WTC11 (cell line): ENCODE measurements at places on chromosomes 4 and X.

- peak; percentile 39 for DNase-seq
These were observed 677 bp upstream of the CYP4V2 start for GRCh38 chr4:186190581-186191199.

- peak; percentile 68 for DNase-seq
These were observed at the start of gene BEX3 for GRCh38 chrX:103376118-103376978. Gene BEX3 (plus strand): TSS chrX:103376538. CDS start chrX:103377522, 984 bp downstream.

DNA sequence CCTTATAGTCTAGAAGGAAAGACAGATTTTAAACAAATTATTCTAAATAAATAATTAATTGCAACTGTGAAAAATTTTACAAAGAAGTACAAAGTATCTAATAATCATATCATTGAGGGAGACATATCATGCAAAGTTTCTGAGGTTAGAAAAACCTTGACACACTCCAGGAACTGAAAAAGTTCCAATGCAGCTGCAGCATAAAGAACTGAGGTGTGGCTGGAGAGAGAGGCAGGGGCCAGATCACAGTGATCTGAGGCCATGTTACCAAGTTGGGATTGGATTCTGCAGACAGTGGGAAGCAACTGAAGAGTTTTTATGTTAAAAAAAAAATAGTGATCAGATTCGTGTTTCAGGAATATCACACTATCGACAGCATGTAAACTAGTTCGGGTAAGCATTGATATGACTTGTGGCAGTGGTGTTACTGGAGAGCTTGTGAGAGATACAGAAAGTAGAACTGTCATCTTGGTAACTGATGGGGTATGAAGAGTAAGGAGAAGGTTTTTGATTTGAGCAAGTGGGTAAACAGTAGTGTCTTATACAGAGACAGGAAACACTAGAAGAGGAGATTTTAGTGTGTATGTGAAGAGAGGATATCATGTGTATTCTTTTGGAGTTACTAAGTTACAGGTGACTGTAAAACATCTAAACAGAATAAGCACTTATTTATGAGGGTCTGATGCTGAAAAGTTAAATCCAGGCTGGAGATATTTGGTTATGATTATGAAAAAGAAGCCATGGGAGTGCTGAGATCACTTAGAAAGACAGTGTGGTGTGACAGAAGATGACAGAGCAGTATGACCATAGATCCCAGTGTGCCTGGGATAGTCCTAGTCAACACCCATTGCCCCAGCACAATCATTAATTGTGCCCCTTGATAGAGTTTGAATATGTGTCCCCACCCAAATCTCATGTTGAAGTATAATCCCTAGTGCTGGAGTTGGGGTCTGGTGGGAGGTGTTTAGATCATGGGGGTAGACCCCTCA is 15.6 kb upstream of the SPRY1 start:
- DNase-seq: no peak

DNA sequence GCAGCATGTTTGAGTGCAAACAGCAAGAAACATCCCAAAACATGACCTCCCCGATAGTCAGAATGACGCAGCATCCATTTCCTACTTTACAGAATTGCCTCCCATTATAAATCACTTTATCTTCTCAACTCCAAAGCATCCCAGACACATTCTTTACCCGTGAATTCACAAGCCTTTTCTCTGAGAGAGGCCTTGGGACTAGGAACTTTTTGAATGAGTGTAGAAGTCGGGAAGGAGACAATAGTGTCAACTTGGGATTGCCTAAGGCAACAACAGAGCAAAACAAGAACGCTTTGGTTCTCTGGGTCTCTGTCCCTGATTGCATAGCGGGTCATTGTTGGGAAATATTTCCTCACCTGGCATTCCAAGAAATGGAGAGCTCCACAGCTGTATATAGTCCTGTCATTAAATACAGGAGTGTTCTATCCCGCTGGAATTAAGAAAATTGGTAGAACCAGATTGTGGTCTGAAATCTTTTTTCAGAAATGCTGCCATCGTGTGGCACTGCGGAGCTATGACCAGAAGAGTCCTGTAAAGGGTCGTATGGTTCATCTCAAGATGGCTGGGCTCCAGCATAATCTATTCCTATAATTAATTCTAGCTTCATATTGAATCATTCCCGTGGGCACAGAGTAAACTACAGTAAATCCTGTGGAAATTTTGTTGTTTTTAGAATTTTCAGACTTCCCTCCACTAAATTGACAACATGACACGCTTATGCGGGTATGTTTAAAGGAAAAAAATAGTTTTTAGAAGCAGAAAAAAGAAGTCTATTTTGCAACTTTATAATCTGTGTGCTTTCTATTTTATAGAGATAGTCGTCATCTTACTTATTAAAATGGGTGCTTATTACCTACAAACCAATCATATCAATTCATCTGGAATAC is 2.0 kb upstream of the SPP1 start:
- peak; percentile 66 for DNase-seq

GRCh38 chr4:121977251-121978171 is 25.7 kb upstream of the TRPC3 start:
- DNase-seq: no peak

DNA sequence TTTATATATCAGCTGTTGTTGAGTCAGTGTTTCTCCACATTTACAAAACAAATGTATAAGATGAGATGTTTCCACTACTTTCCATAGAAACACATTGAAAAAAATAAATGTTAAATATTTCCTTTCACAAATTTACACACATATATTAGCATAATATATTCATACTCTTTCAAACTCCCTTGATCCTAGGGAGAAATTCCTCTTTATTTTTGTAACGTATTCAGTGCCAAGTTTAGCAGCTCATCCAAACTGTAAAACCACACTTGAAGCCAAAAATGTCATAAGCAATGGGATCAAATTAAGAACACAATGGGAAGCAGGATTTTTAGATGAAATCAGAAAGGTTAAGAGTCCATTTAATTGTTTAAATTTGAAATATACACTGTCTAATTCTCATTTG is 381.1 kb upstream of the MAD2L1 start:
- no peak for DNase-seq

DNA sequence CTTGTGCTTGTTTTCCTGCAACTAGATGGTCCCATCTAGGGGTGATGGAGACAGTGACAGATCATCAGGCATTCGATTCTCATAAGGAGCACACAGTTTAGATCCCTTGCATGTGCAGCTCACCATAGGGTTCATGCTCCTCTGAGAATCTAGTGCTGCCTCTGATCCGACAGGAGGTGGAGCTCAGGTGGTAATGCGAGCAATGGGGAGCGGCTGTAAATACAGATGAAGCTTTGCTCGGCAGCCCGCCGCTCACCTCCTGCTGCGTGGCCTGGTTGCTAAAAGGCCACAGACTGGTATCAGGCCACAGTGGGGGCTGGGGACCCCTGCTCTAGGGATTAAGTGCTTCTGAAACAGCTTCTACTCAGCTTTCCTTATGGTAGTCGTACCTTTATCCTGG is 28.5 kb upstream of the CCDC110 start:
- DNase-seq: no peak

GRCh38 chr4:129264008-129264657 is 168.2 kb downstream of the C4orf33 start:
- no peak for DNase-seq

- DNase-seq: no peak
These were observed 2.2 kb upstream of the CLDN2 start for GRCh38 chrX:106917830-106918500.

- DNase-seq: no peak
These were observed 285.7 kb upstream of the TRAM1L1 start for GRCh38 chr4:117370944-117371668.

- DNase-seq: no peak
These were observed 514.5 kb upstream of the FAM241A start for GRCh38 chr4:111630705-111631104.

DNA sequence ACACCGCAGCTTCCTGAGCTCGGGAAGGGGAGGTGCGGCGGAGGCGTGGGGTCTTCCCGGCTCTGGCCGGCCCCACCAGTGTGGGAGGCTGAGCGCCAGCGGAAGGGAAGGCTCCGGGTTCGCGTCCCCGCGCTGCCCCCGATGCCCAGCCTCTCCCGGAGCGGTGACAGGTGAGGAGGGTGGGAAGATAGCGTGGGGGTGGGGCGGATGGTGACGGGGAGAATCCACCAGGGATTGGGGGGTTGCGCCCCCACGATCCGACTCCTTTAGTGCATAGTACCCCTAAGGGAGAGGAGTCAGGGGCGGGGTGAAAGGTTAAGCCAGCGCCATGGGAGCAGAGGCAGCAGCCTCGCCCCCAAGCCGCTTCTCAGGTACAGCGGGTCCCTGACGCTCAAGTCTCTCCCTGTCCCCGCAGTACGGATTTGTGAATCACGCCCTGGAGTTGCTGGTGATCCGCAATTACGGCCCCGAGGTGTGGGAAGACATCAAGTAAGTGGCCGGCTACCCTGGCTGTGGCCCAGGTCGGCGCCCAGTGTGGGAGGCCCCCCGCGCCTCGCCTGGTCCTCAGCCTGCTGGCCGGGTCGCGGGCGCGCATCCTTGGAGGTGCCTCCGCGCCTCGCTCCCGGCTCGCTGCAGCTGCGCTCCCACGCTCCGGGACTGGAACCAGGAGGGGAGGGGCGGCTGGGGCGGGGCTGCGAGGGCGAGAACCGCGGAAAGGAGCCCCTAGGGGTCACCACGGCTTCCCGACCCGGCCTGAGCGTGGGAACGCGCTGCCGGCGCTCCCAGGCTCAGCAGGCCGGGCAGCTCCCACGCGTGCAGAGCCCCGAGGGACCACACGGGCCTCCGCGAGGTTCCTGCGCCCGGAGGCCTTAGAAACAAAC is 791 bp downstream of the GUCY1B1 start:
- DNase-seq: peak; percentile 50

DNA sequence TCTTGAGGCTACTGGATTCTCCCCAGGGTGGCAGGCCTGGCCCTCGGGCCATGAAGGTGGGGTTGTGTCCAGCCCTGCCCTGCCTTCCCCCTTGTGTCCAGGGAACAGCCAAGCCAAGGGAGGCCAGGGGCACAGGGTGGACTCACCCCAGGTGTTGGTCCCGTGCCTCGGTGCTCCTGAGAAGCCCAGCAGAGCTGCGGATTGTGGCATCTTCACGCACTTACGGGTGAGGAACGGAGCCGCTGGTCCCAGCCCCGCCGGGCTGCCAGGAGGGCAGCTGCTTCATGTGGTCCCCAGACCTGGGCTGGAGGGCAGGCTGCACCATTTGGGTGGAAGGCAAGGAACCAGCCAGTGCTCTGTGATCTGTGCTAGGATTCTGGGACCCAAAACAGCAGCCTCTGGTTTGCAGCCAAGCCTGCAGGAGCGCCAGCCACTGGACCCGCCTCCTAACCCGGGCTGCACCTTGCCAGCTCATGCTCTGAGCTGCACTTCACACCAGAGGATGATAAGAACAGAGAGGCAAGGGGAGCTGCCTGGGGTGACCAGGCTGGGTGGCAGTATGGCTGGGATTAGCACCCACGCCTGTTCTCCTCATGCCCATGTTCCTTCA is 36.1 kb upstream of the HMX1 start:
- no peak for DNase-seq

- no peak for DNase-seq
These were observed 229.4 kb downstream of the LDB2 start for GRCh38 chr4:16669036-16669435.

GRCh38 chr4:1754336-1754735 is 33.0 kb downstream of the TACC3 start:
- DNase-seq: no peak

GRCh38 chrX:2502668-2503519 is 2.1 kb upstream of the DHRSX start:
- no peak for DNase-seq

GRCh38 chr4:183399126-183399522 is 45.3 kb upstream of the CDKN2AIP start:
- DNase-seq: no peak
